ENCODE measurements at places on chromosomes 1 and 21. TPM values are rescaled to one million over a fixed set of nuclear protein-coding genes. Genes with fewer than 3 reads are reported as not detected.
A peak's percentile ranks its signal among the peaks of the same experiment; 100 is the strongest.

The RORC gene
- polyA plus RNA-seq = 8.7 TPM

The LMOD1 gene
- polyA plus RNA-seq = 17.3 TPM

The DPM3 gene
- 59.1 TPM for polyA plus RNA-seq

The SLC6A17 gene
- polyA plus RNA-seq = 0.33 TPM

The PLXNA2 gene
- polyA plus RNA-seq = 11.7 TPM

The ECM1 gene
- 4.6 TPM for polyA plus RNA-seq

The CFAP74 gene
- 1.4 TPM for polyA plus RNA-seq

GRCh38 chr1:36238433-36238832 is 14.2 kb downstream of the THRAP3 start:
- no peak for DNase-seq

GRCh38 chr1:18299441-18300338 is 181.0 kb upstream of the KLHDC7A start:
- no peak for DNase-seq

DNA sequence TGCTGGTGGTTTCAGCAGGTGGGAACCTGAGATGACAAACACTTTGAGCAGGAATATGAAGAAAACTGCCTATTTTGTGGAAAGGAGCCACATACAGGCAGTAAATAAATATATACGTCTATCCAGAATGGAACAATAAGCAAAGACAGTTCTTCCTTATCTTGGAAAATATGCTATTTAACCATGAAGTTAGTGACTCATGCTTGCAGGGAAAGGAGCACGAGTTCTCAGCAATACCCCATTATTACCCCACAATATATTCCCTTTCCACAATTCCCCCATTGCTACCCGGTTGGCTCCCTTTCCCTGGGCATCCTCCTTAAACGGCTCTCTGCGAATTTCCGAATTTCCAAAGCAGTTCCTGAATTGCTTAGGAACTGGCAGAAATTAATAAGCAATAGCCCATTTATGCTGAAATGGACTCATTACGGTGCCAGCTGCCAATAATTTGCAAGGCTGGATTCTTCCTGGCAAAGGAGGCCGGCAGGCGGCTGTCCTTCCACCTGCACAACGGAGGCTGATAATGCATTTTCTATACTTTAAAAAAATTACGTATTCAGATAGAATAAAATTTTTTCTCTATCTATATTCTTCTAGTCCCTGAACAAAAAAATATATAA is 65.4 kb downstream of the TIAM1 start:
- DNase-seq = no peak

DNA sequence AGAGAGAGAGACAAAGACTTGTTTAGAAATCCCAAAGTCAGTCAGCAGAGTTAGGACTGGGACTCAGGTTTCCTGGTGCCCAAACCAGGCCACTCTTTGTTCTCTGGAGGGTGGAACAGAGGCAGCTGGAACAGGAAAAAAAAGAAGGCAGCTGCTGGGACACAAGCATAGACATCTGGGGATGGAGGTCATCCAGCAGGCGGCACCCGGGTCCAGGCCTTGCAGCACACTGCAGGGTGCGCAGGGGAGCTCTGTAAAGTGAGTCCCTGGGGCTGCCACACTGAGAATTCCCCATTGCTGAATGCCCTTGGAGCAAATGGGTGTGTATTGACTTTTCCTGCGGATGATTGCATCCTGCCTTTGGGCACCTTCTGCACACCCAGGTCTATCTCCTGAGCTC is 222.9 kb upstream of the CSF3R start:
- DNase-seq = no peak

DNA sequence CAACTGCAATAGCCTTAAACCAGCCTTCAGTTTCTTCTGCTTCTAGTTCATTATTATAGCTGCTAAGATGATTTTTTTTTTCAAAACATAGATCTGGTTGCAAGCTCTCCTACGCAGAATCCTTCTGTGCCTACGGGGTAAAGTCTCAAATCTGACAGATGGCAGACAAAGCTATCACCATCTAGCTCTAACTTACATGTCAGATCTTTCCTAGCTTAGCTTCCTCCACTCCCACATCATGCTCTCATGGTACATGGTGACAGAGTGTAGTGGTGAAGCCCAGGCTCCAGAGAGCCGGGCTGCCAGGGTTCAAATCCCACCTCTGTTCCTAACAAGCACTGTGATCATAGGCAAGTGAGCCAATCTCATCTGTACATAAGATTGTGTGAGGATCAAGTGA is 24.2 kb upstream of the GUCA2B start:
- DNase-seq = no peak

DNA sequence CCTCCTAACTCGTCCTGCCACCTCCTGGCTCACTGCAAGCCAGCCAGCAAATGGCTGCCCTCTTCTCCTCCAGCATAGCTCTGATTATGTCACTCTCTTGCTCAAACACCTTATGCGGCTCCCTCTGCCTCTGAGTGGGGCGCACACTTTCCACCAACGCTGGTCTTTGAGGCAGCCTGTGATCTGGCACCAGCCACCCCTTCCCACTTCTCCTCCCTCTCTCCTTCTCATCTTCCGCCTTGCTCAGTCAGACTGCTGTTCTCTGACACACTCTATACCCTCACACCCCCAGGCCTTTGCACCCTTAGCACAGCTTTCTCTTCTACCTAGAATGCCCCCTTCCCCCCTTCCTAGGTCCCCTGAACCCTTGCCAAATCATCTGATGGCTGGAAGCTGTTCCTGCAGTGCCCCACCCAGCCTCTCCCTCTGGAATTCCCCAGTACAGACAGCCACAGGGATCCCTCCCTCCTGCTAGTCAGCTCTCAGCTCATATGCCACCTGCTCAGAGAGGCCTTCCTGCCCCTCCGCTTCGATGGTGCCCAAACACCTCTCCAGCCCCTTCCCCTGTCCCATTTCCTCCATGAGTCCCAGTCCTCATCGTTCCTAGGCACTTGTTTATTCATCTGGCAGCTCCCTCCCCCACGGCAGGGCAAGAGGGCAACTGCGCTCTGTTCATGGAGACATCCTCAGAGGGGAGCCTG is 21.7 kb upstream of the PEF1 start:
- peak; percentile 92 for DNase-seq

DNA sequence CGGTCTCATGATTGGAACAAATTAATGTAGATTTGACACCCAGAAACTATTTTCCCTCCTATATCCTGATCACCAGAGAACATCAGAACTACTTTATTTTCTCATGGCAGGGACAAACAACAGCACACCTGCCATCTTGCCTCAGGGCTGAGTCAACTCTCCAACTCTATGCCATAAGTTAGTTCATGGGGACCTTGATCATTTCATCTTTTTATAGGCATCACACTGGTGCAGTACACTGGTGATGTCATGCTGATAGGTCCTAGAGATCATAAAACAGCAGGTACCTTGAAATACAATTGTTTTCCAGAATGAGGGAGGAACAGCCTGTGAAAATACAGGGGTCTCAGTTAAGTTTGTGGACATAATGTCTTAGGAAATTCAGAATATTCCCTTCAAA is 45.8 kb downstream of the EDN2 start:
- DNase-seq = no peak

GRCh38 chr1:89688607-89689006 is 55.7 kb downstream of the LRRC8C start:
- no peak for DNase-seq

DNA sequence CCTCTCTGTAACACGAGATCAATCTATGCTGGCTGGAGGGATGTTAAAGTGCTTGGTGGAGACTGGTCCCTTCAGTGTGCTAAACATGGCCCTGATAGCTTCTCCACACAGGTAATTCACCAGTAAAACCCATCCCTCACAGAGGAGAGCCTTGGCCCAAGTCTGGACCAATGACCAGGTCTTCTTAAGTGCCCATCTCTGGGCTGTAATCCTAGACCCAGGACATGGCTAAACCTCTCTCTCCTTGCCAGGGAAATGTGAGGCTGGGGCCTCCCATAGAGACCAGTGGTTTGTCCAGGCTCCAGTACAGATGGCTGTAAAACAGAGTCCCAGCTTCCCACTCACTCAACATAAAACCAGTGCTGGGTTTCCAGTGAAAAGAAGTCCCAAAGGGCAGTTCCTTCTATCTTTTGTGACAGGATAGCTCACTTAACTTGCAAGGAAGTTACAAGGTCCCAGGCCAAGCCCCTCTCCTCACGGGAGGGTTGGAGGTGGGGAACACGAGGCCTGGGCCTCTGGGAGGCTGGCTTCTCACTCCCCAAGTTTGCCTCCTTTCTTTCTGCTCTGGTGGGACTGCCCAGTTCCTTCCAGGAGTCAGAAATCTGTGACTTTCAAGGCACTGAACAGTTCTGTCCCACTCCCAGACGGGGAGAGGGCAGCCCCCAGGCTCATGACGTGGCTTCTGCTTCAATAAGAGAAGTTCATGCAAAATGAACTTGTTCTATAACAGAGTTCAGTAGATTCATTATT is 2.2 kb upstream of the KIF17 start:
- no peak for DNase-seq

DNA sequence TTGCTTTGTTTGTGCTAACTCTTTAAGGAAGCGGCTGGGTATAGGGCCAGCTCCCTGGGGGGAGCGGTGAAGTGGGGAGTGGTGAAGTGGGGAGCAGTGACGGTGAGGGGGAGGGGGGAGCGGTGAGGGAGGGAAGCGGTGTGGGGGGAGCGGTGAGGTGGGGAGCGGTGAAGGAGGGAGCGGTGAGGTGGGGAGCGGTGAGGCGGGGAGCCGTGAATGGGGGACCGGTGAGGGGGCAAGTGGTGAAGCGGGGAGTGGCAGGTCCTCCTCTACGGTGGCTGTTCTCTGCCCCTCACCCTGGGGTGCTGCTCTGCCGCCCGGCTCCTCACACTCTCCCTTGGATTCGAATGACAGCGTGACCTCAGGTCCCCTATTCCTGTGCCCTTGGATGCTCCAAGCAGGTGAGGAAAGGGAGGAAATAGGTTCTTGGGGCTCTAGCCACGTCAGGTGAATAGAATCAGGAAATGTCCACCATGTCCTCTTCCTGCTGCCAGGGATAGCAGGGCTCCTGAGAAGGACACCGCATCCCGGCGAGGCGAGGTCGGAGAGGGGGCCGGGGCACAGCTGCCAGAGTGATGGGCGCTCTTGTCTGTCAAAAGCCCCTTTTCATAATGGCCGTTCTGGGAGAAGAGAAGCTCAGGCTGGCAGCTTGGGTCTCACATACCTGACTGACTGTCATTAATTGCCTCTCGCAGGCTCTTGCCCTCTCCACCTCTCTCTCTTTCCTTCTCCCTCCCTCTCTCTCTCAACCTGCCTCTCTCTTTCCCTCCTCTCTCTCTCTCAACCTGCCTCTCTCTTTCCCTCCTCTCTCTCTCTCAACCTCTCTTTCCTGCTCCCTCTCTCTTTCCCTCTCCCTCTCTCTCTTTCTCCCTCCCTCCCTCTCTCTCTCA is 134.2 kb downstream of the PGBD5 start:
- no peak for DNase-seq

- no peak for DNase-seq
These were observed 13.5 kb upstream of the NTPCR start for GRCh38 chr1:232936941-232937340.

GRCh38 chr1:64906447-64906846 is 59.9 kb downstream of the JAK1 start:
- DNase-seq = no peak

GRCh38 chr1:236951672-236952071 is 52.6 kb downstream of the MT1HL1 start:
- DNase-seq = no peak

- no peak for DNase-seq
These were observed 301.4 kb upstream of the ADAMTS5 start for GRCh38 chr21:27268290-27268689.

- DNase-seq = no peak
These were observed 15.1 kb downstream of the CASP9 start for GRCh38 chr1:15508700-15509487.

All from large intestine (tissue), 12 donors.